ENCODE measurements at places on chromosomes 13 and 19.
A peak's percentile ranks its signal among the peaks of the same experiment; 100 is the strongest.

DNA sequence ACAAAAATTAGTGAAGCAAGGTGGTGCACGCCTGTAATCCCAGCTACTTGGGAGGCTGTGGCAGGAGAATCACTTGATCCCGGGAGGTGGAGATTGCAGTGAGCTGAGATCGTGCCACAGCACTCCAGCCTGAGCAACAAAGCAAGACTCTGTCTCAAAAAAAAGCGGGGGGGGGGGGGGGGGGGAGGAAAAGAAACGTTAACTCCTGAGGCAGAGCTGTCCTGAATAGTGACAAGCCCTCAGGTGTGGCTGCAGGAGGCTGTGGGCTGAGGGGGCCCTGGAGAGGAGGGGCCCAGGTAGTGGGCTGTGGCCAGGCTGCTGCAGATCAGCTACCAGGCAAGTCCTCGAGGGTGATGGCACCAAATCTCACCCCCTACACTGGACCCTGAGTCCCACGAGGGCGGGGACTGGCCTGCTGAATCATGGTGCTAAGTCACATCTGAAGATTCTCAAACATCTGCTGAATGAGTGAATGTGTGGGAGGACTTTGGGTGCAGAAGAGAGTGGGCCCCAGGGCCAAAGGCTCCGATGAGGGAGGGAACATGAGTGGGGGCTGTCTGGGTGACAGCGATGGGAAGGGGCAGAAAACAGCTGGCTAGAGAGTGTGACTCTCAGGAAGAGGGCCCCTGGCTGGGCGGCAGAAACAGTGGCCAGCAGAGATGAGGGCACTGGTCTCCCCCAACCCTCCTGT, 24.6 kb upstream of the ATP1A3 start:
- DNase-seq: no peak

GRCh38 chr13:42398533-42398932, 126.6 kb downstream of the AKAP11 start:
- DNase-seq: no peak

DNA sequence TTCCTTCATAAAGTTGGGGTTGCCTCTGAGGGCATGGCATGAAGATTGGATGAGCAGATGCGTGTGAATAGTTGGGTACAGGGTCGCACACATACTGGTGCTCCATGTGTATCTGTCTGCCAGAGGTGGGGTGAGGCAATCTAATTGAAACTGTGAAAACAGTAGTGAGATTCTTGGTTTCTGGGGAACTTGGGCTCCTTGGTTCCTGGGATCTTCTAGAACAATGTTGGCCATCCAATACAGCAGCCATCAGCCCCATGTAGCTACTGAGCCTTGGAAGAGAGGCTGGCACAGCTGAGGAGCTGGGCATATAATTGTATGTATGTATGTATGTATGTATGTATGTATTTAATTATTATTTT, 616 bp downstream of the FCHO1 start:
- no peak for DNase-seq

DNA sequence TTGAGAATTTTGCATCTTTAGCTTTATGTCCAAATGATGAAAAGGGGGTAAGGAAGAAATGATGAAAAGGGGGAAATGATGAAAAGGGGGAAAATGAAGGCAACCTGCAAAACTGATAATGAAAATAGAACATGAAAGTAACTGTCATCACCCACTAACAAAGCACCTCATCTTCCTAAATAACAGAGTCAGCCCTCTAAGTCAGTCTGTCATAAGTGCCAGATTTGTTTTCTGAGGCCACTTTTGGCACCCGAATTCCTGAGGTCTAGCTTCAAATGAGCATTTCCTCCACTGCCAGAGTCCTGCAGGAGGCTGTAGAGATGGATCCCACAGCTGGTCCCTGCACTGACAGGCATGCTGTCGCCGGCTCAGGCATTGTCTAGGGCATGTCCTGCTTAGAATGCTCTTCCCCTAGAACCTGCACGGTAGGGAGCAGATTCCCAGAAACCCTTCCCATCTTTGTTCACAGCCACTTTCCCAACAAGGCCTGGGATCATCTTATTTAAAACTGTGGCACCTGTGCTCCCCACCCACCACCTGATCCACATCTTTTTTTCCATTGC, 25.3 kb downstream of the RAP2A start:
- DNase-seq: no peak

DNA sequence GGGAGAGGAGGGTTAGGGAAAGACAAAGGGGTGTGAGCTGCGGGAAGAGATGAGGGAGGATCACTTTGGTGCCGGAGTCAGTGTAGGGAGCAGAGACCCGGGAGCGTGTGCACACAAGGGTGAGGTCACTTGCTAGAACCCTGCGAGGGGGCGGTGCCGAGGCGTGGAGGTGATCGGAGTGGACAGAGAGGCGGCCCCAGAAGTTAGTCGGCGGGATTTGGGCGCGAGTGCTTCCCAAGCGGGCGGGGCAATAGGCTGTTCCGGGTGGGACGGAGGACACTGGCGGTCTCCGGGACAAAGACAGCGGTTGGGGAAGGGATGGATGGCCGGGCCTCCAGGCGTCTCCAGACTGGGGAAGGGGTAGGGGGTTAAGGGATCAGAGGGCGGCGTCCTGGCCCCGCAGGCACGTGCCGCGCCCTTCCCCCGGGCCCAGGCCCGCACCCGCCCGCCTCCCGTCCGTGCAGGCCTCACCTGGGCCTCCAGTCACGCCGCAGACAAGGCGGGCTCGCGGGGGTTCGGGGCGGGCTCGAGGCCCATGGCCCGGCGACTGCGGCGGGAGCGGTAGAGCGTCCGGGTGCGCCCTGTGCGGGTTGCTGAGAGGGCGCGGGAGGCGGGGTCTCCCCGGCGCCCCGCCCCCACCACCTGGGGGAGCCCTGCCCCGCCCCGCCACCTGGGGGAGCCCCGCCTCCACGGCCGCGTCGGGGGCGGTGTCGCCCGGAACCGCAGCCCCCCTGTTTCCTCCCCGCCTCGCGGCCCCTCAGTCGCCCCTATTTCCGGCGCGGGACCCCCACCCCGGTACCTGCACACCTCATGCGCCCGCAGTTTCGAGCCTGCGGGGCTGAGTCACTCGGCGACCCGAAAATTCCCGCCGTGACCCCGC, at the start of gene LPAR2:
LPAR2 (minus strand) TSS at position 600 of the 880 bp plus-strand sequence. CDS start 945 bp downstream, outside the sequence.
- no peak for DNase-seq

GRCh38 chr13:99731747-99732146, 230.5 kb downstream of the TM9SF2 start:
- no peak for DNase-seq

GRCh38 chr19:28514166-28514565, 698.8 kb downstream of the UQCRFS1 start:
- no peak for DNase-seq

- DNase-seq: no peak
Measured at GRCh38 chr13:110277357-110277975, 29.5 kb downstream of the COL4A1 start.

DNA sequence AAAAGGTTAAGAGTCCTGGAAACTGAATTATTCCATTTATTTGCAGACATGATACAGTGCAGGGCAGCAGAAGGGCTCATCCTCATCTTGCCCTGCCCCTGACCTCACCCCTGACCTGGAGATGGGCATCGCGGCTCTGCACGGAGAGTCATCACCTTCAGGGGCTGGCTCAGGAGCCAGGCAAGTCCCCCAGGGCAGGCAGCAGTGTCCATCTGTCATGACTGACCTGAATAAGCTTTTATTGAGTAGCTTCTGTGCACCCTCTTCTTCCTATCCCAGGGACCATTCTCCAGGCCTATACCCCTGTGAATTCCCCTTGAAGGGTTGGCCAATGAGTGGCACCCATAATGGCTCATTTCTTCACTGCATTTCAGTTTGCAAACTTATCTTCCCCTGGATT, 484.2 kb downstream of the ZNF536 start:
- no peak for DNase-seq

DNA sequence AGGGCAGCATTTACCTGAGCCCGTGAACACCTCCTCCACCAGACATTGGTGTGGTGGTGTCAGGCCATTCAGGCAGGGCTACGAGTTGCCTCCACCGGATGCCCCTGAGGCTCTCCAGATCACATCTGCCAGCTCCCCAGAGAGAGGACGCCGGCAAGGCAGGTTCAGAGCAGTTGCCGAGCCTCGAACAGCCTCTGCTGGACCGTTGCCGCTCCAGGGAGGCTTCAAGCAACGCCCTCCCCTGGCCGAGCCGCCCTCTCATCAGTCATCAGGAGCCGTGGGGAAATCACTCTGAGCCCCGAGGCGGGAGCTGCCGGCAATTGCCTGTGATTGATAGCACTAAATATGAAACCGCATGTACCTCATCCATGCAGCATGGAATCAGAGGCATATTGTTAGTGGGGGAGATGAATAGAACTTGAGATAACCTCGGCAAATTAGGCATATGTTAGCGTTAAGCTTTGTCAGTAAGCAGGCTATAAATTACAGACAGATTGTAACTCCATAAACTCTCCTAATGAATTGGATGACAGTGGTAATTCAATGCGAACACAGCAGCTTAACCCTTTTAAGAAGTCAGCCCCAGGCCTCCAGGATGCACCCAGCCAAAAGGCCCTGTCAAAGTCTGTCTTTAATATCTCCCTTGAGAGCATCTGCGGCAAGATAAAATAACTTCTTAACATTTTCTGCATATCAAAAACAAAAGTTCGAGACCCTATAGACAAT, 29.8 kb upstream of the SPACA7 start:
- DNase-seq: peak; percentile 20

- DNase-seq: no peak
Measured at GRCh38 chr13:32060401-32060878, 28.9 kb downstream of the FRY start.

All from right renal cortex interstitium (tissue), 3 donors.